Kidney tubule cell (primary cell): ENCODE measurements at places on chromosomes 13 and 19.

GRCh38 chr13:79749984-79750551 lies 269.1 kb downstream of the NDFIP2 start:
- peak; percentile 97 for DNase-seq

DNA sequence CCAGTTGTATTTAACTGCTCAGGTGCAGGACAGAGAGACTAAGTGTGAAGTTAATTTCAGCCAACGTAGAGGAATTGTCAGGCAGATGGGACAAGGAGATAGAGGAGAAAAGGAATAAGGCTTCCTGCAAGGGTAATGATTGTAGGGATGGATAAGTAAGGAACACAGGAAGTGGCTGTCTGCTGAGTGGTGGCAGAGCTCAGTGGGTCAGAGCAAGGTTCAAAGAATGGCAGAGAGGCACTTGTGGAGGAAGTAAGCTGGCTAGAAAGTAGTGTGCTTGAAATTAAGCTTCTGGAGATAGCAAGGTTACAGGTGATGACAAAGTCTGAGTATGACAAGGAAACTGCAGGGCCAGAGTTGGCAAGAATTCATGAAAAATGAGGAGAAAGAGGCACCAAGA lies 47.9 kb downstream of the USPL1 start:
- DNase-seq: peak; percentile 41

GRCh38 chr19:35432911-35433310 lies 15.1 kb upstream of the FFAR2 start:
- DNase-seq: no peak

- no peak for DNase-seq
These were observed 74.0 kb downstream of the CEBPG start for GRCh38 chr19:33447336-33448158.

DNA sequence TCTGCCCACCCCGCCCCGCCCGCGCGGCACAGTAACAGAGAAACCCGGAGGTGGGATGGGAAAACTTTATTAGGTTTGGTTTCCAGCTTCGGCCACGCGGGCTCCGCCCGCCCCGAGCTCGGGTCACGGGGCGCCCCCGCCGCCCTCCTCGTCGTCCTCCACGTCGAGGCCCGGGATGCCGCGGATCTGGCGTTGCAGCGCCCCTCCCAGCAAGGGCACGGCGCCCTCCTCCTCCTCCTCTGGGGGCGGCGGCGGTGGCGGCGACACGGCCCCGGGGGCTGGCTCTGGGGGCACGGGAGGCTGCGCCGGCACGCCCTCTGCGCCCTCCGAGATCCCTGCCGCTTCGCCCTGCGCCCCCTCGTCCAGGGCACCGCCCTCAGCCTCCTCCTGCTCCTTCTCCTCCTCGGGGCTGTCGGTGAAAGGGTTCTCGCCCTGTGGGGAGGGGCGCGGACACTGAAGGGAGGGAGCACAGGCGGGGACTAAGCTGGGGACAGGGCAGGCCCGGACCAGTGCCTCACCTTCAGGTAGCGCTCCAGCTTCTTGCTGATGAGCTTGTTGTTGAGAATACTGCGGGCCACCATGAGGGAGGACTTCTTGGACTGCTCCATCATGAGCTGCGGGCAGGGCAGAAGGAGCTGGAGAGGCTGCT lies 536 bp upstream of the AKAP8 start:
- DNase-seq: peak; percentile 63

- no peak for DNase-seq
These were observed 56.6 kb downstream of the CELF5 start for GRCh38 chr19:3281026-3281425.

DNA sequence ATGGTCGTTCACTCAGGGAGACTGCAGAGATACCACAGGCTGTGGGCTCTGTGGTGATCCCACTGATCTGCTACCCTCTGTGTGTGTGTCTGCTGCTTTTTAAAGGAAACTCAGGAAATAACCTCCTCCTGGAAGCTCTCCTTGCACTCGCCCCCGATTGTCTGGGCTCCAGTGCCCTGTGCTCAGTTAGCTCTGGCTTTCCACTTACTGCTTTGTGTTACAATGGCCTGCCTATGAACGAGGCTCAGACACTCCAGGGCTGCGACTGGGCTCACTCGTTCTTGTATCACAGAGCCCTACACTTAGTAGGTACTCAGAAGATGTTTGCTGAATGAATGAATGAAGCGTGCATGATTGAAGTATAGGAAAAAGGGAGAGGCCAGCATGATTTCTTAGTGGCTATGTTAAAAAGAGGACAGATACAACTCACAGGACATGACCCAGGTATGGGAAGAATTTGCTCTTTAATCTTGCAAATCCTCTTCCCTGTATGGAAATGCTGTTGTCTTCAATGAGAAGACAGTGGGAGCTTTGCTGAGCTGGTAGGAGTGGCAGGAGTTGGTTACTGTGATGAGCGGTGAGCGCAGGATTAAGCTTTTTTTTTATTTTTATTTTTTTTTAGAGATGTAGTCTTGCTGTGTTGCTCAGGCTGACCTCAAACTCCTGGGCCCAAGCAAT lies 26.4 kb downstream of the B3GLCT start:
- no peak for DNase-seq

- no peak for DNase-seq
These were observed 6.7 kb upstream of the PPP5C start for GRCh38 chr19:46340051-46340659.

DNA sequence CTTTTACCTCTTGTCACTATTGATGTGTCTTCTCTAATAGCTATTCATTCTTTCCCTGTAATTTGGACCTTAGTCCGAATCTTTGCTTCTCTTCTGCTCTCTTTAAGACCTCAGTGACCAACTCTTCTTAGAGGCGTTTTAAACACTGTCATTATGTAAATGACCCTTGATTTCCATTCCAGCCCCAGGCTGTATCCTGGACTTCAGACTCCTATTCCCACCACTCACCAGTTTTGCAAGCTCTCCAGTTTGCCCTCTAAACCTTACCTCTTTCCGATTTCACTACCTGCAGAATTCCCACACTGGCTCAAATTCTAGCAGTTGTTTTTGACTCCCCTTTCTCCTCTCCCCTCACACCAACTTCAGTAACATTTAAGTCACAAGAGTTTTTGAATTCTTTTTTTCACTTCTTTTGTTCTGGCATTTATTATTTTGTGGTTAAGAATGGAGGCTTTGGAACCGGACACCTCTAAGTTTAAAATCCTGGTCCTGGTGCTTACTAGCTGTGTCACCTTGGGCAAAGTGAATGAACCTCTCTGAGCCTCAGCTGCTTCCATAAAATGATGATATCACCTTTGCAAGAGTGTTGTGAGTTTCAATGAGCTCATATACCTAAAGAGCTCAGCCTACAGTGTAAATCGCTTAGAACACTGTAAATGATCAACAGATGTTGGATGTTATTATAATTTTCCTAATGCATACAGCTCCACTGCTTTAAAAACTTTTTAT lies 13.6 kb upstream of the HMGB1 start:
- DNase-seq: no peak

DNA sequence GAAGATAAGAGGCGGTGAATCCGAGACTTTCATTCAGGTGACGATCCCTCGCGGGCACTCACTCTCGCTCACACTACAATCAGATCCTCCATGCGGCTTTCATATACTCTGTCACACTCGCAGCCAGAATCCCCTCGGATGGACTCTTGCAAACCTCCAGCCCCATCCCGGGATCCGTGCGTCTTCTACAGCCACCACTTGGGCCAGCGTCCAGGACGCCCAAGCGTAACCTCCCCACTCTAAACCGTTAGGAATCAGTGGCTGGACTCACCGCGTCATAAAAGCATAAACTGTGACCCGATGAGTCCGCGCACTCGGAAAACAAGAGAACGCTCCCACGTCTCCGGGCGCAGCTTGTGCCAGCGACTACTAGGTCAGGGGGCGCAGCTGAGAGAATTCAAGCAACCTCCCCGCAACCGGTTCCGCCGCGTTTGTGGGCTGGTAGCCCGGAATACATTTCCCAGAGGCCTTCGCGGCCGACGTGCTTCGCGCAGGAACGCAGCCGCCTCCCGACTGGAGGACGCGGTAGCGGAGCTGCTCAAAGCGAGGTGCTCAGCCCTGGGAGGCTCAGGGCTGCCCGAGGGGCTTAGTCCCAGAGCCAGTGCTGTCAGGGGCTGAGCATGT lies 27.6 kb downstream of the ZNF607 start:
- DNase-seq: peak; percentile 53

GRCh38 chr13:59229861-59230260 lies 933.9 kb downstream of the DIAPH3 start:
- no peak for DNase-seq

- peak; percentile 64 for DNase-seq
These were observed 7.3 kb downstream of the SGTA start for GRCh38 chr19:2775556-2776430.

DNA sequence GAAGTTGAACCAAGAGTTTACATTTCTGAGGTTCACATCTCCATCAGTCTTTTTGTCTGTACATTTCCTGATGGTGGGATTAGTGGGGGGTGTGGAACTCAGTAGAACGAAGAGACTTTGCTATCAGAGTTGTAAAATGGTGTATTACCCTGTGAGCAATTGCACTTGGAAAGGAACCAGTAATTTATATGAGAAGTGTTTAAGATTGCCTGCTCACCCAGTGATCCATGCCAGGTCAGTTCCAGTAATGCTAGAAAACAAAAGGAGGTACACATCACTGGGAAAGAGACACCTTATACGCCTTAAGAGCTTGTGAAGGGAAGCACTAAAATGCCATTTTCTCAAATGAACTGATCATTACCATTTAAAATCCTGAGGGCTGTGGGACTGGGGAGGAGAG lies 7.5 kb upstream of the DACH1 start:
- no peak for DNase-seq

DNA sequence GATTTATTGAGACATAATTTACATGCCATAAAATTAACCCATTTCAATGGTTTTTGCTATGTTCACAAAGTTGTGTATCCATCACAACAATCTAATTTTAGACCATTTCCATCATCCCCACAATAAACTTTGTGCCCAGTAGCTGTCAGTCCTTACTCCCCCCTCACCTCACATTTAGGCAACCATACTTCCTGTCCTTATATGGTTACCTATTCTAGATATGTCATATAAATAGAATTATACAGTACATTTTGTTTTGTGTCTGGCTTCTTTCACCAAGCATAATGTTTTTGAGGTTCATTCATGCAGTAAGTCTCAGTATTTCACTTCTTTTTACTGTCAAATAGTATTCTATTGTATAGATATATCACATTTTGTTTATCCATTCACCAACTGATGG lies 23.2 kb upstream of the RPL21 start:
- DNase-seq: no peak

DNA sequence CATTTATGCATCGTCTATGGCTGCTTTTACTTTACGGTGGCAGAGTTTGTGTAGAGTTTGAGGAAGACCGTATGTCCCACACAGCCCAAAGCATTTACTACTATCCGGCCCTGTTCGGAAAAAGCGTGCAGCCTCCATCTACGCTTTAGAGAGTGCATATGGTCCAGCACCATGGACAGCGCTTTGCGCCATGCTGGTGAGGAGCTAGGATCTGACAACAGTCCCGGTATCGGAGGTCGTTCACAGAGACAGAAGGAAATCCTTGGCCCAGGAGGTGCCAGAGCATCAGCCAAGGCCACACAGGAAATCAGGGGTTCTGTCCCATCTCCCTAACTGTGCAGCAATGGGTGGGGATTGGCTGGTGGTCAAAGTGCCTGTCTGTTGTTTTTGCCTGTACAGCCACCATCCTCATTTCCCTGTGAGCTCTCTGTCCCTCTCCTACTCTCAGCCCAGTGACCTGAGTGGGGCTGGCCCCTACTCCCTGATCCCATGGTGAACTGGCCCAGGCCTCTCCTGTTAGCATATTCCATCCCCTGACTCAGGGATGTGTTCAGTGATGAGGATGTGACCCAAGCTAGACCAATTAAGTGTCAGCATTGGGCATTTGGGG lies 16.2 kb upstream of the PRODH2 start:
- DNase-seq: peak; percentile 63

GRCh38 chr19:29311191-29311790 lies 98.3 kb upstream of the UQCRFS1 start:
- DNase-seq: no peak

GRCh38 chr19:2269244-2270156 lies 12.5 kb downstream of the PEAK3 start:
- peak; percentile 97 for DNase-seq

- DNase-seq: no peak
These were observed 85.9 kb downstream of the GJA3 start for GRCh38 chr13:20074966-20075365.

DNA sequence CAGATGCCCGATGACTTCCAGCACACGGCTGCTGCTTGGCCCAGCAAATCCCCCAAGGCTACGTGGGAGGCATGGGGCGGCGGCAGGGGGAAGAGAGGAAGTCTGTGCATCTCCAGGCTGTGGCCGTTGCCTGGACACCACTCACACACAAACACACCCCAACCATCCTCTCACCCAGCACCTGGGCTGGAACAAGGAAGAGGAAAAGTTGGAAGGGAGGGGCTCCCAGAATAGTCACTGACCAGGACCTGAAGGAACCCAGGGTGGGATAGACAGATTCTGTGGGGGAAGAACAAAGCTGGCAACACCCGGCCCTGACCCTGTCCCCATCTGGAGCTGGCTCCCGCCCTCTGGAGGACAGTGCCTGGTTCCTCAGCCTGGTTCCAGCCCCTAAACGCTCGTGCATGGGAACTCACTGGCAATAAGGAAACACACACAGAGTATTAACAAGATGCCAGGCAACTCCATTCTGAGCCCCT lies 11.2 kb downstream of the PPP6R1 start:
- peak; percentile 71 for DNase-seq

DNA sequence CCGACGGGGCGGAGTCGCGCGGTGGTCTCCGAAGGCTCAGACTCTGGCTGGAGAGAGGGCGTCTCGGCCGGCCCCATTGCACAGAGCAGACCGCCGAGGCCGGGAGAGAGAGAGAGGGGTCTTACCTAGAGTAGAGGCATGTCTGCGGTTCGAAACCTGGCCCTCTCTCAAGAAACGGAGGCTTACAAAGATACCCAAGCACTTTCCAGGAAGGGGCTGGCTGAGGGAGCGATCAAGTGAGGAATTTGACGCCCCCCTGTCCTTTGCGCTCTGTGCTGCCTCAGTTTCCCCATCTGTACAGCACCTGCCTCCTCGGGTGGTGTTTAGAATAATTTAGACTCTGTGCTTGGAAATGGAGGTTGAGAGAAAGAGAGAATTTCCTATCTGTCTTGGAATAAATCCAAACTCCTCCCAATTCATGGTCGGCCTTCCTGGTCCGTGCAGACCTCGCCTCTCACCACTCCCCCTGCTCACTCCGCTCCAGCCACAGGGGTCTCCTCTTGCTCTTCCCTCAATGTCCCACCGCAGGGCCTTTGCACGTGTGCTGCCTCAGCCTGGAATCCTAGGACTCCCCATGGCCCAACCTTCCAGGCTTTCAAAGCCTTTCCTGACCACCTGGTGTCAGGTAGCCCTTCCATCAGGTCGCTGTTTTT lies 658 bp upstream of the ISOC2 start:
- DNase-seq: peak; percentile 36

DNA sequence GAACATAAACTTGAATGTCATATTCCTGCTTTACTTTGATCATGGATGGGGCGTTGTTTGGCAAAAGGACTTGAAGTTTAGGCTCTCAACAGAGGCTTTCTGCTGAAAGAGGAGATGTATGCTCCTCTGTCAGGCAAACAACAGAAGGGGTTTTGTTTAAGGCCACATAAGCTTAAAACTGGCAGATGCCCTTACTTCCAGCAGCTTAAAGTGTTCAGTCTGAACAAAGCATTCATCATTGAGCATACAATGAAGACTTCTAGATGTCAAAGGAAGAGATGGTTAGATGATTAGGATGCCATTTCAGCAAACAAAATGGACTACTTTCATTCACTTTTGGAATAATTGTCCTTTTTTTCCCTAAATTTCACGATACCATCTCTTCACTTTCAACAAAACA lies 484.5 kb downstream of the SLITRK6 start:
- no peak for DNase-seq

GRCh38 chr19:17327654-17328516 lies 6.8 kb downstream of the ANO8 start:
- DNase-seq: peak; percentile 72

GRCh38 chr13:41365631-41366030 lies 54.6 kb downstream of the NAA16 start:
- DNase-seq: no peak
